C1 segment of cervical spinal cord (tissue), 14 donors: ENCODE measurements at places on chromosomes 11 and 22.

GRCh38 chr11:3747704-3748103 lies 49.6 kb downstream of the NUP98 start:
- DNase-seq, result no peak

DNA sequence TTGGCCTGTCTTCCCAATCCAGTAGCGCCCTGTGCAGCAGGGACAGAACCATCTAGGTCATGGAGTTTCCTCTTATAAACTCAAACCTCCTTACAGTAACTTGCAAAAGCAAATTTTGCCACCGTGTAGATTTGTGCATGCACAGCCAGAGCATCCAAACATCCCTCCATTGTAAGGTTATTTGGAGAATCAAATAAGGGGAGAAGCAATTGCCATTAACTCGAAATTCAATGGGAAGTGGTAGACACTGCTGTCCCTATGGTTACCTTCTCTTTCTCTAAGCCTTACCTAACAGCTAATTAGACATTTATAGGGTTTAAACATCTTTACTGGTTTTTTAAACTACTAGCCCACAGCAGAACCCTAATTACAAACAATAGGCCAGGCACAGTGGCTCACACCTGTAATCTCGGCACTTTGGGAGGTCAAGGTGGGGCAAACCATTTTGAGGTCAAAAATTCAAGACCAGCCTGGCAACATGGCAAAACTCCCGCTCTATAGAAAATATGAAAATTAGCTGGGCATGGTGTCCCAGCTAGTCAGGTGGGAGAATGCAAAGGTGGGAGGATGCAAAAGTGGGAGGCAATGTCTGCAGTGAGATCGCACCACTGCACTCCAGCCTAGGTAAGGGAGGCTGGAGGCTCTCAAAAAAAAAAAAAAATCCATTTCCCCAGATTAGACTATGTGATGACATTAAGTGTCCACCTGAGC lies 6.6 kb downstream of the HSPA8 start:
- DNase-seq, result no peak

DNA sequence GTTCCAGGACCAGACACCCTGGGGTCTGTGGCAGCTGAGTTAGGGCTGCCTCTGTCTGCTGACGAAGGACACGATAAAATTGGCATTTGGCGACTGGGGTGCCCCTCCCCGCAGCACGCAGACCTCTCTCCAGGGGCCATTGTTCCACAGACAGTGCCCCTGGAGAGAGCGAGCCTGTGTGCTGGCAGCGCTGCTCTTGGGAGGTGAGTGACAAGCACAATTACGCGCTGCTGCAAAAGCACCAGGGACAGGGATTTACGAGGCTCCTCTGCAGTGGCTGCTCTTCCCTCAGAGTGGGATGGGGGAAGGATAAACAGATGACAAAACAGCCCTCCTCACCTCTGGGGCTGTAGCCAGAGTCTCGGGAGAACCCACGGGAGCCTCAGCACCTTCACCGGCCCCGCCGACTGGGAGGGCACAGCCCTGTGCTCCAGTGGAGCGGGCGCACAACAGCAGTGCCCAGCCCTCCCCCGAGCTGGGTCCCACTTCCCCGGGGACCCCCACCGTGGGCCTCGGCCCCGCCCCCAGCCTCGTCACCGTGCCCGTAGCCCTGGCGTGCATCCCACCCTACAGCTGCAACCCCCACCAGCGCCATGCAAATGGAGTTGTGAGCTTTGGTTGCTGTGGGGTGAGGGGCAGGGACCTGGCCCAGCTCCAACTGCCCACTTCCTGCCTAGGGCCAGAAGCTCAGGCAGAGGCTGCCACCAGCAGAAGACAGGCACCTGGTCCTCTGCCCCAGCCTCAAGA lies 19.6 kb downstream of the CHID1 start:
- no peak for DNase-seq

GRCh38 chr11:1839924-1840779 lies 1.4 kb downstream of the TNNI2 start:
- DNase-seq, result no peak

GRCh38 chr22:43426816-43427215 lies 15.0 kb downstream of the MPPED1 start:
- no peak for DNase-seq
